ENCODE measurements at places on chromosomes 16 and 17.

DNA sequence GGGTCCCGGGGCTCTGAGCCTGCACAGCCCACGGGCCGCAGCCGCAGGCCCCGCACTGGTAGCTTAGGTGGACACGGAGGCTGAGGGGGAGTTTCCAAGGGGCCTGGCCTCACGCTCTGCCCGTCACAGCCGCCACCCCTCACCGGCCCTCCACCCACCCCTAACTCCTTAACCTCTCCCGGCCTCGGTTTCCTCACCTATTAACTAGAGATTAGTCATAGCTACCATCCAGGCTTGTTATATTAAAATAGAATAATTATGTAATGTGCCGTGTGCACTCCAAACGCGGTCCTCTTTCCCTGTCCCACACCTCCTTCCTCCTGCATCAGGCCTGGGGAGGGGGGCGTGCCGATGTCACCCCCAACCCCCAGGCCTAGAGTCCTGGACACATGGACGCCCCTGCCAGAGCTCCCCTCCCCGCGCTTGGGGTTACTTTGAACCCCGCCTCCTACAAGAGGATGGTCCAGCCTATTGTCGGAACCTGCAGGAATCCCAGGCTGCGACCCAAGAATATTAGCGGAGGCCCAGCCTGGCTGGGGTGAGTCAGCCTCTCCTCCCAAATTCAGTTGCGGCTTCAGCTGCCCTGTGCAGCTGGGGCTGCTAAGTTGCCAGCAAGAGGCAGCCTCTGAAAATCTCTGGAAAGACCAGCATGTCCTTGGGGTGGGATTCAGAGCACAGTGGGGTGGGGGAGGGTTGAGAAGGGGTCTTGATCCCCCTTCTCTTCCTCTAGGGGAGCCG, 17.3 kb downstream of the SOCS3 start:
- peak; percentile 46 for DNase-seq

GRCh38 chr16:68069511-68070248, 15.5 kb upstream of the NFATC3 start:
- DNase-seq: no peak

DNA sequence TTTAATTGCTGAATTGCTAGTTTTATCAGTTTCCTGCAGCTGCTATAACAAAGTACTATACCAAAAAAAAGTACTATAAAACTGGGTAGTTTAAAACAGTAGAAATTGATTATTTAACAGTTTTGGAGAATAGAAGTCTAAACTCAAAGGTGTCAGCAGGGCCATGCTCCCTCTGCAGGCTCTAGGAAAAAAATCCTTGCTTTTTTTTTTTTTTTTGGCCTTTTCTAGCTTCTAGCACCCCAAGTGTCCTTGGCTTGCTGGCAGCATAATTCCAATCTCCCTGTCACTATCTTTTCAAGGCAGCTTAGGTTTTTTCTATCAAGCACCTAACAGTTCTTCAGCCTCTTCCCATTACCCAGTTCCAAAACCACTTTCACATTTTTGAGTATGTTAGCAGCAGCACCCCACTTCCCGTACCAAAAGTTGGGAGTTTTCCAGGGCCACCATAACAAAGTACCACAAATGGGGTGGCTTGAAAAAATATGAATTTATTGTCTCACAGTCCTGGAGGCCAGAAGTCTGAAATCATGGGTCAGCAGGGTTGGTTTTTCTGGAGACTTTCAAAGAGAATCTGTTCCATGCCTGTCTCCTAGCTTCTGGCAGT, 37.4 kb downstream of the BPTF start:
- DNase-seq: no peak

GRCh38 chr17:59760160-59760559, 52.7 kb downstream of the VMP1 start:
- DNase-seq: no peak

DNA sequence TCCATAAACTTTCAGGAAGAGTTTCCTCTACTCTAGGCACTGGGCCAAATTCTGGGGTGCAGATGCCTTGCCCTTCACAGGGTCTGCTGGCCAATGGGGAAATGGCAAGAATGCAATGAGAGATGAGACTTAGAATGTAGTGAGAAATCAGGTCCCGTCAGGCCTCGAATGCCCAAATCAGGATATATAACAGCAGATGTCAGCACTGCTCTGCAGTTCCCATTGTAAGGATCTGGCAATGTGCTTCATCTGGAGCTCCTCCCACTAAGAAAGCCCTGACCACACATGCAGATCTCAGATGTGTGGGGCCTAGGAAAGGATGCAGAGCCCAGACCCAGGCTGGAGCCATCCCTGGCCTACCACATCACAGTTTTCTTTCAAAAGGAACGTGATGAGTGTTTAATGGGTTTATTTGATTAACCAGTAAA, 13.9 kb upstream of the LPCAT2 start:
- DNase-seq: peak; percentile 95

GRCh38 chr17:41555105-41555887, 16.6 kb downstream of the KRT9 start:
- DNase-seq: no peak

GRCh38 chr17:61366715-61367413, 32.8 kb upstream of the TBX2 start:
- DNase-seq: no peak

GRCh38 chr17:40363111-40363827, 1.3 kb downstream of the GJD3 start:
- DNase-seq: no peak

- peak; percentile 22 for DNase-seq
These were observed 2.9 kb downstream of the ACSF2 start for GRCh38 chr17:50428831-50429424.

DNA sequence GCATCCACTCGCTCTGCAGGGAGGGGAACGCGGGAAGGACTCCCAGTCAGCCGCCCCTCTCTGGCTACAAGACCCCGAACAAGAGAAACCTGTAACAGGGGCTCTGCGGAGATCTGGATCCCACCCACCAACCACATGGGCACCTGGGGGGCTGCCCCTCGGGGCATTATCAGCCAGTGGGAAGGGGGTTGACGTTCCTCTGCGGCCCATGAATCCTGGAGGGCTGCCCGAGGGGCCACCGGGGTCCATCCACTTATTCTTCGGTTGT, 1.8 kb upstream of the PCGF2 start:
- no peak for DNase-seq

GRCh38 chr17:38797158-38797490, 2.2 kb downstream of the PIP4K2B start:
- DNase-seq: no peak

- DNase-seq: no peak
These were observed 51.4 kb downstream of the MFSD11 start for GRCh38 chr17:76789235-76789788.

GRCh38 chr17:9238340-9239245, 217.3 kb downstream of the NTN1 start:
- peak; percentile 45 for DNase-seq

DNA sequence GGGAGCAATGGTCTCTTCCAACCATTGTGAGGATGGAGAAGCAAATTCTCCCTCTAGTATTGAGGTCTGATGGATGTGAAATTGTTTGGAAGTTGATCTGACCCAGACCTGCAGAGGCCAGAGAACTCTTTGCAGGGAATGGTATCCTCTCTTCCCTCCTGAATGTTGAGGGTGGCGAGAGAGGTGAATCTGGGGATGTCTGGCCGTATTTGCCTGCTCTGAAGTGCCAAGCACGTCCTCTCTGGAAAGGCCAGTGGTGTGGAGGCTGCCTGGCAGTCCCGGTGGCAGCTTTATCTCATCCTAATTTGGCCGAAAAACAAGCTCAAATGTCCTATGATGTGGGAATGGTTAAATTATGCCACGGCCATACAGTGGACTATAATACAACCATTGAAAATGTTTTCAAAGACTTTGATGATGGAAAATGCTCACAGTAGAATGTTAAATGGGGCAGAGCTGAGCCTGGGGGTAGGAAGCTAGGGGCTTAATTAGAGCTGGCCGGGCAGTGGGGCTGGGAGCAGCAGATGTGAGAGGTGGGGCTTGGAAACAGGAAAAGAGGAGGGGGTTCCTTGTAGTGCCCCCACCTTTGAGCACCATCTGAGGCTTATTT, 30.8 kb downstream of the WSCD1 start:
- DNase-seq: no peak

DNA sequence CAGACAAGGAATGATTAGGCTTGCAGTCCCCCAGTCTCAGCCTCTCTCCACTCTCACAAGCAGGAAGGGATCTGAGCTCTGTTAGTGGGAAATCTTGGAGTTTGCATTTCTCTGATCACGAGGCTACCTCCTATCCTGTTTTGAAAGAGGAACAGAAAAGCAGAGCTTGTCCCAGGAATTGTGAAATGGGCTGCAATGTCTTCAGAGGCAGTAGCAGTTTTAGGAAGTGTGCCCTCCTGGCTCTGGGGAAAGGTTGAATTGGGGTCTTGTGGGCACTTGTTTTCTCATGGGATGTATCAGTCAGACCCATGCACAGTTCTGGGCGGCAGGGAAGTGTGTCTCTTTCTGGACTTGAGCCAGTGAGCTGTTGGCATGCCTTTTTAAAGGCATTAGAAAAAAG, 22.8 kb downstream of the NUP85 start:
- peak; percentile 22 for DNase-seq

GRCh38 chr16:50015631-50016030, 9.4 kb upstream of the CNEP1R1 start:
- DNase-seq: no peak

DNA sequence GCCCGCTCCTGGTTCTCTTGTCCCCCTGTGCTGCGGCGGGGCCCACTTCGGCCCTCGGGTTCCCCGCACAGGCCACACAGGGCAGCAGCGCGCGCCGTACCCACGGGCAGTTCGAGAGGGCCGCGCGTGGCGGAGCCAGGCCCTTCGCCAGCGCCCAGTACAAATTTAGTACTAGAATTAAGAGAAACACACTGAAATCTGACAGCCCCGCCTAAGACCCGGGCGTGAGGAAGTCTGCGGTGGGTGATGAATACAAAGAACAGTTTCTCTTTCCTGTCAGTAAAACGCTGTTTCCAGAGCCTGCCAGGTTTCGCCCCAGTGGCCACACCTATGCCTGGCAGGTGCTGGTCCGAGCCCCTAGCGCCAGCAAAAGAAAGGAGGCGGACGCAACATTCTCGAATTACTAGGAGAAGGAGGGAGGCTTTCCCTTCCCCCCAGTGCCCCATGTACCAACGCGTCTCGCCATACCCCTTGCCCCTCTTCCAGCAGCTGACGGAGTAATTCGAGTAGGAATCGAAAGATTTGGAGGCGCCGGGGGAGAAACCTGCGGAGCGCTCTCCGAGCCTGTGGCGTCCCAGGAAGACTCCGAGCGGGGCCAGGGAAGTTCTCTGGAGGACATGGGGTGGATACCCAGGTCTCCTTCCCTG, 591 bp upstream of the SLFN5 start:
- DNase-seq: no peak

- no peak for DNase-seq
These were observed 2.2 kb downstream of the SNN start for GRCh38 chr16:11670171-11671131.

DNA sequence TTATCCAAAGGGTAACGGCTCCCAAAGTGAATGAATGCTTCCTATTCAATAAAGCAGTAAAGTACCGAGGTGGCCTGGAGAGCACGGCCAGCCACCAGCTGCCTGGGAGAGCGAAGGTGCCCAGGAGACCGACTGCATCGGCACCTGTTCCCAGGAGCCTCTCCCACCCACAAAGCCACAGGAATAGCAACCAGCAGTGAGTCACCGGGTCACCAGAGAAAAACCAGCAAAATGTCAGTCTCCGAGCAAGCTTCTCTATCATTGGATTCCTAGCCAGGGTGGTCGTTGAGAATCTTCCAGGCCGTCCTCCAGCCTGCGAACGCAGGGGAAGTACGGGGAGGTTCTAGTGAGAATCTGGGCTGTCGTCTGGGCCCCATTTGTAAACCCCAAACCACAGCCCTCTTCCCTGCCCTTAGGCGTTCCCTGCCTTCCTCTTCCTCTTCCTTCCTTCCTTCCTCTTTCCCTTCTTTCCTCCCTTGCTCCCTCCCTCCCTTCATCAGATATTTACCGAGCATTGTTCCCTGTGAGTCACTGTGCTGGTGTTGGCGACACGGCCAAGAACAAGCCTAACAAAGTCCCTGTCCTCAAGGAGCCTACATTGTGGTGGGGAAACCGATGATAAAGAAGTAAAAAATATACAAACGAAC, 114.6 kb downstream of the SLC39A11 start:
- DNase-seq: no peak

DNA sequence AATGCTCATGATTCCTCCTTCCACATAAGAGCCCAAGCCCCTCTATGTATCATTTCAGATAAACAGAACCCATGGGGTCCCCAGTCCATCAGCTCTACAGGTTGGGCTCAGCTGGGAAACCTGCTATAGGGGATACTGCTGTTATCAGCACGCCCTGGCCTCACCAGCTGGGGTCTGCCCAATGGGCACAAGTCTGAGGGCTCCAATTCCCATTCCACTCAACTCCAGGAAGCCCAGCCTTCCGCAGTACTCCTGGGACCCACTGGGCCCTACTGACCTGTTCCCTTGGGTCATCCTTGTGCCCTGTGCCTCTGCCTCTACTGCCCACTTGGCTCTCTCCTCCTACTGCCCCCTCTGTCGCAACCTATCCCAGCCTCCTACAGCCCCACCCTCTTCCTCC, 16.2 kb upstream of the XYLT2 start:
- DNase-seq: no peak

- no peak for DNase-seq
These were observed 25.3 kb upstream of the RBBP6 start for GRCh38 chr16:24514096-24514495.

All from skin of body (tissue), 3 donors.